ENCODE measurements at places on chromosomes 11 and 22.
A peak's percentile ranks its signal among the peaks of the same experiment; 100 is the strongest.

- DNase-seq: no peak
Measured at GRCh38 chr11:67666303-67666645, 8.1 kb downstream of the ALDH3B2 start.

DNA sequence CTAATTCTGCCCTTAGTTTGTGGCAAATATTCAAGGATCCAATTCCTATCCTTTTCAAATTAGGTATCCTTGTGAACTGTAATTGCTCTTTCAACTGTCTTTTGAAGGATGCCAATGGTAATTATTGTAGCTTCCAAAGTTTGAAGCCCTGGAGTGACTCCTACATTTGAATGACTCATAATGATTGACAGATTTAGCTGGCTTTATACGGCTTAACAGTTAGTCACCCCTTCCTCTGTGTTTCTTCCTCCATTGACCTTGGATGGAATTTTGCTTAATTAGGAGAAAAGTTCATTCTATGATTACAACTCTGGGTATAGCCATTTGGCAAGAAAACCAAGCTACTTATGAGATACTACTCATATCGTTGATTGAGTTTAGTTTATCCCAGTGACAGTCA lies 639.3 kb upstream of the KIRREL3 start:
- no peak for DNase-seq

GRCh38 chr11:73597956-73598718 lies at the start of gene FAM168A:
Gene FAM168A (minus strand): TSS chr11:73598112. CDS start chr11:73468474, 129,638 bp downstream.
- peak; percentile 98 for DNase-seq

GRCh38 chr22:41408665-41409064 lies 26.9 kb downstream of the TEF start:
- no peak for DNase-seq

DNA sequence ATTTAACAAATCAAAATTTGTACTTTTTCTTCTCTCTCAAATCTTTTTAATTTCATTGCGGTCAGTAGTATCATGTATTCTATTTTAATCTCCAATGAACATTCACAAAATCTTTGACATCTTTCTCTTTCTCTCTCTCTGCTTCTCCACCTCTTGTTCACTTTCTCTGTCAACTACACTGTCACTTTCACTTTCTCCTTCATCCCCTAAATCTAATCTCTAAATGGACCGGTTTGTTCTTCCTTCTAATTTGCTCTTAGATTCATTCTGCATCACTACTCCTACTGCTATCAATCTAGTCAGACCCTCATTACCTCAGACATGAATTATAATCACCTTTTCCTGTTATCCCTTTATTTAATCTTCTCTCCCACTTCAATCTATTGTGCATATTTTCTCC lies 18.6 kb downstream of the CCDC73 start:
- DNase-seq: no peak

- no peak for DNase-seq
Measured at GRCh38 chr22:17974703-17975372, 49.5 kb downstream of the MICAL3 start.

DNA sequence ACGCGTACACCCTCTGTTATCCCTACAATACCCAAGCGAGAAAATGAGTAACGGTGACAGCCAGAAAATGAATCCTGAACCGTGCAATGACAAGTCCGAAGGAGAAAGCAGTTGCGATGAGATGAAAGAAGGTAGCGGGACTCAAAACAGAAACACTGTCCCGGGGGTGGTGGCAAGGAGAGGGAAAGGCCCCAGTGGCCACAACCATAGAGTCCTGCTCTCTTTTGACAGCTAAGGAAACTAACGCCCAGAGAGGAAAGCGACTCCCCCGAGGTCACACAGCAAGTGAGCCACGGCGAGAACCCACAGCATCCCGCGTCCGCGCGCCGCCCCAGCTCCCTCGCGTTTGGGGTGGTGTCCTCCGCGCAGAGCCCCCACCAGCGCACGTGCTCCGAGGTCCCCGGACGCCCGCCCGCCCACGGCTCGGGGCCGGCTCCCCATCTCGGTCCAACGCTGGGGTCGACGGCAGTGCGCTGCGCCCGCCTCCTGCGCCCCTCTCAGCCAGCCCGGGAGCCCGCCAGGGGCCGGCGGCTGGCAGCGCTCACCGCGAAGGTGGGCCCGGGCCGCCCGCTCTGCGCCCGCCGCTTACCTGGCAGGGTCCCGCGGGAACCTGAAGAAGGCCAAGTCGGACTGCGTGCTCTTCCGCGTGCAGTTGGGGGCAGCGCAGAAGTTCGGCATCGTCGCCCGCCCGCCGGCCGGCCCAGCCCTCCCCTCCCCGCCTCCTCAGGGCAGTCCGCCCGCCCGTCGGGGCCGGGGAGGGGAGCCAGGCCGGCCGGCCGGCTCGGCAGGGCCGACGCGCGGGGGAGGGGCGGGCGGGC lies 564 bp downstream of the THAP12 start:
- DNase-seq: no peak

DNA sequence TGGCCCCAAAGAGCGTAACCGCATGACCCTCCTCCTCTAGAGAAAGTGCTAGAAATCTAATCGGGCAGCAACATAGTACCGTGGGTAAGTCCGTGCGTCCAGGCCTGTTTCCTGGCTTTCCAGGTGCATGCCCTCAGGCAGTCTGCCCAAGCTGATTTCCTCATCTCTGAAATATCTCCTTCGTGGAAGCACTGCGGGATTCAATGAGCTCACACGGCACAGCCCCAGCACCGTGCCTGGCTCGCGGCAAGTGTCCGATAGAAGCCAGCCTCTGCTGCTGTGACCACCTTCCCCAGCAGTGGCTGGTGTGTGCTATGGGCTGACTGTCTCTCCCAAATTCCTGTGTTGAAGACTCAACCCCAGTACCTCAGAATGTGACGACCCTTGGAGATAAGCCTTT lies 20.7 kb downstream of the RPUSD4 start:
- DNase-seq: peak; percentile 62

DNA sequence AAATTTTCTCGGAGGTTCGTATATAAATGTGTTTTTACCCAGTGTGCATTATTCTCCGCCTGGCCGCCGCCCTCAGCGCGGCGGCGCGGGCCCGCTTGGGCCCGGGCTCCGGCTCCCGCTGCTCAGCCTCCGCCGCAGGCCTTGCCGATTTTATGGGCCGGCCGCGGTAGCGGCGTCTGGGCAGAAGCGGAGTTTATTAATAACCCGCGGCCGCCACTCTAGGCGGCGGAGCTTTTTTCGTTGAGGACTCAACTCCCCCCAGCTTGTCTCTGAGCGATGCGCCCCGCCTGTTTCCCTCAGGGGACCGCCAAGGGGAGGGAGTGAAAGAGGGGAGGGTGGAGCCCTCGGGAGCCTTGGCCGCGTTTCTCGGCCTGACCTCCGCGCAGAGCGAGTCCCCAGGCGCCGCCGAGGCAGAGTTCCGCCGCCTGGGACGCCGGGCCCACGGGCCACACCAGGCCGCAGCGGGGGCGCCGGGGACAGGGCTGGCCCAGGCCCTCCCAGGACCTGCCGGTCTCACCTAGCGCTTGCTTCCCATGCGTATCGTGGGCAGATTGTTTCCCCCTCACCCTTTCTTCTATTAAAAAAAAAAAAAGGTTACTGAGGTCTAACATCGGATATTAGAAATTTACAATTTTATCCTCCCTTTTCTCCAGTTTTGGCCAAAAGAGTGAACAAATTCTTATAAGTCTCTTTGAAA lies 399 bp downstream of the ZNF143 start:
- DNase-seq: peak; percentile 88

DNA sequence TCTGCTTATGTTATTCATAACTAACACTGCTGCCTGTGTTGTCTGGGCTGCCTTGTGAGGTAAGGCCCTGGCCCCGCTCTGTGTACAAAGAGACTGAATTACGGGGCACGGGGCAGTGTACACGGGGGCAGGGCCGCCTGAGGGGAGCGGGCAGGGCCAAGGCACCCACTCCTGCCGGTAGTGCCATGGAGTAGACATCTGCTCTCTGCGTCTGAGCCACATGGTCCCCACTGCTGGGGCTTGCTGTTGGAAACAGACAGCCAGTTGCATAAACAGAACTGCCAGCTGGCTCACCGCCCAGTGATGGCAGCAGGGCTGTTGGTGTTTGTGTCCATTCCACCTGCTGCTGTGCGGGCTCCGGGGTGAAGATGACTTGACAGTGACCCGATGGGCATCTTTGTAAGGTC lies 19.8 kb downstream of the FAM118A start:
- peak; percentile 95 for DNase-seq

- DNase-seq: peak; percentile 41
Measured at GRCh38 chr11:36131721-36132397, 157.4 kb downstream of the COMMD9 start.

- DNase-seq: no peak
Measured at GRCh38 chr11:134098566-134099184, 29.8 kb downstream of the JAM3 start.
